Stimulated activated CD4-positive, alpha-beta T cell treated with anti-CD3 and anti-CD28 coated beads, Interleukin-12 subunit alpha, Interleukin-12 subunit beta, amount 100 ng/mL, for 24 hours (primary cell): ENCODE measurements at places on chromosomes 7 and 10.

DNA sequence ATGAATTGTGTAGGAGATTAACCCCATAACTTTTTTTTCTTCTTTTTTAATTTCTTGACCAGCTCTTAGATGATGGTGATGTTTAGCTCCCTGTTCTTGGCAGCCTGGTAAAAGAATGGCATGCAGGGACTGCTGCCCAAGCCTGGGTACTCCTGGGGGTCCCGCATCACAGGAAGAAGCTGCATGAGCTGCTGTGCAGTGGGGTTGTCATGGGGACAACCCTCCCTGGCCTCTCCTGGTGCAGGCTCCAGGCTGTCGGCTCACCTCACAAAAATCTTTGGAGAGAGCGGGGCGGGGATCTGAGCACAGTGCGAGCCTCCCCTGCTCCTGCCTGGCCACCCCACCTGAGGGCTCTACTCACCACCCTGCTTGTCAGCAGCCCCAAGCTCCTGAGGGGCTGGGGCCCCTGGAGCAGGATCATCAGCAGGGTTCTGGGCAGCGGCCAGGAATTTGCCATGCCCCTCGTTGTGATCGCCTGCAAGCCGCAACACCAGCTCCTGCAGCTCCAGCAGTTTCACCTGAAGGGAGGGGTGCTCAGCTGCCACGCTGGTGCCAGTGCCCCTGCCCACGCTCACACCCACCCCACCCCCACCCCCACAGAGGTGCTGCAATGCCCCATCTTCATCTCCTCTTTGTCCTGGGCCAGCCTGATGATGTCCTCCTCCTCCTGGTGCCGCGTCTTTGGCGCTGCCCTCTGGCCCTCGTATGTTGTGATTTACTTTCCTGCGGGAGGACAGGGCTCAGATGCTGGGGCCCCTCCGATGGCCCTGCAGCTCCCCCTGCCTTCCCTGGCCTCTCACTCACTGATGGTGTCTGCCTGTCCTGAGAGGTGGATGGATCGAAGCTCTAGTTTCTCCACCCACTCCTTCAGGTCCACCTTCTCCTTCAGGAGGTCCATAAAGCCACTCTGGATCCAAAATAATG lies 15.5 kb upstream of the MTPAP start:
- no peak for DNase-seq

- DNase-seq = no peak
Measured at GRCh38 chr10:130931256-130931655, 380.3 kb downstream of the TCERG1L start.

DNA sequence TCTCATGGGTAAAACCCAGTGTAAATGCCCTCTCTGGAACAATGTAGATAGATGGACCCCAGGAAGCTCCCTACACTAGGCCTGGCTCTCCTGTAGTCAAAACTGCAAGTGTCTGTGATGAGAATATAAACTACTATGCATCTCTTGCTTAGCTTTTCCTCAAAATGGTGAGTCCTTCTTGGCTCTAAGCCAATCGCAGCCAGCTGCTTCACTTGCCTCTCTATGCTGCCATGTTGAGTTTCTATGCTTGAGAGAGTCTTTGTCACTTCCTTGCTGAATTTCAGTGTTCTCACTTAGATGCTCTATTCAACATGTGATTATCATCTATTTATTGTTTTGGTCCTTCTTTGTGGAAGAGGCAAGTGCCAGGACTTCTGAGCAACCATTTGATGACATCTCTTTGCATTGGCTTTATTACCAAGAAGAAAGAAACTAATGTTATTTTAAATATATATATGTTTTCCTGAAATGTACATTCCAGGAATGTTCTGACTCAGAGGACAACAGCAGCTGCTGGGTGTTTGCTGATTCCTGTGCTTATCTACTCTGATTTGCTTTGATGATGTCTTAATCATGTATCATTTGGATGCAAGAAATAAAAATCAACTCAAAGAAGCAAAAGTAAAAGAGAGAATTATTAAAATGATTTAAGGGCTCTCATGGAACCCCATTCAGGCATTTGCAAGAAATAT lies 16.6 kb downstream of the TAS2R40 start:
- DNase-seq = no peak

GRCh38 chr10:80924063-80924952 lies 386.6 kb downstream of the SH2D4B start:
- DNase-seq = no peak

- DNase-seq = no peak
Measured at GRCh38 chr10:17768957-17769356, 17.0 kb downstream of the TMEM236 start.

DNA sequence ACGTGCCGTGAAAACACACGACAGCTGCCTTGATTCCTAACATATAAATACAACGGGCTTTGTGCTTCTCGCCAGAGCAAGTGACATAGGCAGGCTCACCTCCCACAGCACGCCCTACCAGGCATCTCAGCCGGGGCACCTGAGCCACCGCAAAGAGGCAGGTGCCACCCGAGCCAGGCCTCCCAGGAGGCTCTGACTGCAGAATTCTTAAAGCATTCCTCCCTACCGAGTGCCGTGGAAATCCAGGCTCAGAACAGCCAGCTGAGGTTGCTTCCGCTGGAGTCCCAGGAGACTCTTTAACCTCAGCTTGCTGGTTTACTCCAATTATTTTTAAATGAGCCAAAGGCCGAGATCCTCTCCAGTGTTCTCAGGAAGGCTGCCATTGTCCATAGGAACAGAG lies 206.5 kb downstream of the USP6NL start:
- DNase-seq = no peak

DNA sequence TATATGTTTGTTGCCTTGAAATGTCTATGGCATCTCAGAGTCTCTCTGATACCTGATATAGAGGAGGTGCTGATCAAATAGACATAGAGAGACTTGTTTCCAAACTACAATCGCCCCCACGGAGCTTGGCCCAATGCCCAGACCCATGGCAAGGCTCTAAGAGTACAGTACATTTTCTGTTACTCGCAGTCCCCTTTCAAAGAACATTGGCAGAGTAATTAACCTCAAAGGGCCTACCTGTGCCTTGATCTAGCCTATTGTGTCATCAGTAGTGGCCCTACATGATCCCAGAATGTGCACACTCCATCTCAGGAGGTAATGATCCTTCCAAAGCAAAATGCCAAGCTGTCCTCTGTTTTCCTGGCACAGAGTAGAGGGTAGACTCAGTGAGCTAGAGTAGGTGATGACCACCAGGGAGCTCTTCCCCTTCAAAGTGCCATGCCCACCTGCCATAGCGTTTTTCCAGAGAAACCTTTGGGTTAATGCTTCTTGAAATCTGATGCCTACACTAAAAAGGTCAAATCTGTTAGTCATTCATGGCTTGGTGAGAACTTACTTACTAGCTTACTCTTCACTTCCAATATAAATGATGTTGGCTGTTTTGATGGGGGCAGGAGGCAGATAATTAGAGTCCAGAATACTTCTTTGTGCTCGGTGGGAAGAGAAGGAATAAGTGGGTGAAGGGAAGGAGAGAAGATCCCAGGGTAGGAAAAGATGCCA lies 41.2 kb upstream of the ACSL5 start:
- no peak for DNase-seq

DNA sequence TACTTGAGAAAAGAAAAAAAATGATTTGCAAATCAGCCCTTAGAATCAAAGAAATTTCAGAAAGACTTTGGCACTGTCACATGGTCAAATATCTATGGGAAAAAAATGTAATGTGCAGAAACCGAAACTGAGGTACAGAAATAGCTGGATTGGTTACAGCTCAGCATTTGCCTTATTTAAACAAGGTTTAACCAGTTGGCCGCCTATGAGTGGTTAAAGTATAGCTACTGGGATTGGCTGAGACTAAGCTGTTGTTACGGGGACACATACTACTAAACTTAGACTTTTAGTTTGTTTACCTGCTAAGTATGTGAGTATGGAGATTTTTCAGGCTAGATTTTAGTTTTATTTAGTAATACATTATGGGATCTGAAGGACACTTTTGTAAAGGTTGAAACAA lies 38.6 kb downstream of the SFTPD start:
- no peak for DNase-seq

- DNase-seq = no peak
Measured at GRCh38 chr10:98567391-98568133, 120.8 kb upstream of the HPS1 start.

- DNase-seq = no peak
Measured at GRCh38 chr7:123783820-123784219, 35.0 kb upstream of the WASL start.

DNA sequence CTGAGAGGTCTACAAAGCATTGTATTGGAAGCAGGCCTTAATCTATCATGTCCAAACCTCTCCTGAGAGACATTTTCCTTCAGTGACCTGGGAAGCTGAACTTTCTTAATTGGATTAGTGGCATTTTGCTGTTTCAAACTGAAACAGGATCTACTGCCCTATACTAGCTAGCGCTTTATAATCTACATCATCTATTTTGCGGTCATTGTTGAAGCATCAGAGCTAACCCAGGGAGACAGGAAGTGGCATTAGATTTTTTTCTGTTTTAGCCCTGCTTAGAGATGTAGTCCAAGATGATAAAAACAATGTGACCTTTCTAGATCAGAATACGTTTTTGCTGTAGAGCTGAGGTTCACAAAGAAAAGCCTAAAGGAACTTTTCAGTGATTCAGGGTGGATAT lies 147.4 kb upstream of the AGR3 start:
- DNase-seq = no peak

- no peak for DNase-seq
Measured at GRCh38 chr10:118729641-118730258, 25.0 kb downstream of the CACUL1 start.

- DNase-seq = no peak
Measured at GRCh38 chr7:55439627-55440026, 74.5 kb downstream of the LANCL2 start.

DNA sequence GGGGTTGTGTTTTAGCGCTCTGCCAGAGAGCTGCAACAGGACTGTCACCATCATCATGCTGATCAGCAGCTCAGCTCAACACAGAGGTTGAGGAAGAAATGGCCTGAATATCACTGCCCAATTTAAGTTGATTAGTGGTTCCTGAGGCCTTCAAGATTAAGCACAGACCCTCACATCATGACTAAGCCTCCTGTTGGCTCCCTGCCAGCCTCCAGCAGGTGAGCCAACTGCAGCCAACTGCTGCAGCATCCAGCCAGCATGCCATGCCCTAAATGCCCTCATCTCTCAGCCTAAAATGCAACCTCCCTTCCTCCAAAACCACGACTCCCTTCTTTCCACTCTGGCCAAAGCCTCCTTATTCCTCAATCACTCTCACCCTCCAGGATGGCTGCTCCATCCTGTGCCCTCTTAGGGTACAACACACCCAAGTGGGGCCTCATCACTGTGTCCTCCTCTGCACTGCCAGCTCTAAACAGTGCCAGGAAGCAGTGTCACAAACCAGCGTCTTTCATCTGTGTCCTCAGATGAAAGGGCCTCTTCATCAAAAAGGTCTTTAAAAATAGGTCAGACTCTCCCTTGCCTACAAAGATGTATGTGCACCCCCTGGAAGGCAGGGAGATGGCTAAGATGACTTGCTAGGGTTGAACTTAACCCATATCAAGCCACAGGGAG lies 259.3 kb downstream of the ZEB1 start:
- no peak for DNase-seq

- no peak for DNase-seq
Measured at GRCh38 chr10:66505003-66505657, 420.7 kb upstream of the LRRTM3 start.

DNA sequence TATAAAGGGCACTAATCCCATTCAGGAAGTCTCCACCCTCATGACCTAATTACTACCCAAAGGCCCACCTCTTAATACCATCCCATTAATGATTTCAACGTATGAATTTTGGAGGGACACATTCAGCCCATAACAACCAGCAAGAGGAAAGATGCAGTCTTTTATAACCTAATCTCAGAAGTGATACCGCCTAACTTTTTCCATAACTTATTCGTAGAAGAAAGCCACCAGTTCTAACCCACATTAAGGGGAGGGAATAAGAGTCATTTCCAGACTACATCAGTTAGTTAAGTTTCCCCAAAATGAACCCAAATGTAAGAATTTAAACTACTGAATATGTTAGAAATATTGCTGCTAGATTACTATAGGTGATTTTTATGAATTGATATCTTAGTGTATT lies 32.1 kb upstream of the LHFPL3 start:
- no peak for DNase-seq

DNA sequence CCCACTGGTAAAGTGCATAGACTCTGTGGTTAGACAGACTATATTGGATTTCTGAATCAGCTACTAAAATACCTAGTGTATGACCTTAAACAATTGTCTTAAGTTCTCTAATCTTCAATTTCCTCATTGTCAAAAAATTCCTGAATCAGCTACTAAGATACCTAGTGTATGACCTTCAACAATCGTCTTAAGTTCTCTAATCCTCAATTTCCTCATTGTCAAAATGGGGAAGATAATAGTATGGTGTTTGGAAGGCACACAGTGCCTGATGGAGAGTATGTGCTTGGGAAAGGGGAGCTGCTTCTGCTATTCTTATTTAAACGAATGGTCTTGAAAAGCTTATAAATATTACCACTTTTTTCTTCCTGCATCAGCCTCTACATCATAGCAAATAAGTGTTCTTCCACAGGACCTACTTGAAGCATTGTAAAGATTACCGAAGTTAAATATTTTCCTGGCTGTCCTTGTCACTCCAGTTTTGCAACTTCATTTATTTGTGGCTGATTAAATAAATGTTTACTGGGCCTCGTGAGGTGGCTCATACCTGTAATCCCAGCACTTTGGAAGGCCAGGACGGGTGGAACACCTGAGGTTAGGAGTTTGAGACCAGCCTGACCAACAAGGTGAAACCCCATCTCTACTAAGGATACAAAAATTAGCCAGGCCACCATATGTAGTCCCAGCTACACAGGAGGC lies 64.4 kb upstream of the ITGA8 start:
- no peak for DNase-seq

DNA sequence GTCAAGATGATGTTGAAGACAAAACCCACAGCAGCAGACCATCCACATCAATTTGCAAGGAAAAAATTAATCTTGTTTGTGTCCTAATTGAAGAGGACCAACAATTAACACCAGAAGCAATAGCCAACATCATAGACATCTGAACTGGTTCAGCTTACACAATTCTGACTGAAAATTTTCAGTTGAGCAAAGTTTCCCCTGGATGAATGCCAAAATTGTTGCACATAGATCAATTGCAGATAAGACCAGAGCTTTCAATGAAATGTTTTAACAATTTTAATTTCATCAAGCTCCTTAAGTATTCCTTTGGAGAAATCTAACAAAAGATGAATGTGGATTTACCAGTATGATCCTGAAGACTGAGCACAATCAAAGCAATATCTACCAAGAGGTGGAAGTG lies 168.6 kb downstream of the CTNNA3 start:
- no peak for DNase-seq
